H7 (cell line): ENCODE measurements at places on chromosomes 7 and 10. TPM values are rescaled to one million over a fixed set of nuclear protein-coding genes. Genes with fewer than 3 reads are reported as not detected.

The CAMK2B gene
- total RNA-seq, result 0.31 TPM in 1 of 2 replicates, not detected in the other

The TBX20 gene
- 0.30 and 0.69 TPM in 2 replicates for total RNA-seq

The PTF1A gene
- total RNA-seq, result 0.38 and 0.48 TPM in 2 replicates

The VPS37D gene
- total RNA-seq, result 6.0 and 6.4 TPM in 2 replicates

The HMX3 gene
- total RNA-seq, result not detected in 2 replicates

The XRCC2 gene
- 7.3 and 9.5 TPM in 2 replicates for total RNA-seq
